Peyer's patch (tissue), 4 donors: ENCODE measurements at places on chromosomes 13 and 19. TPM values are rescaled to one million over a fixed set of nuclear protein-coding genes. Genes with fewer than 3 reads are reported as not detected.
A peak's percentile ranks its signal among the peaks of the same experiment; 100 is the strongest.

- no peak for DNase-seq
These were observed 674.9 kb downstream of the OLFM4 start for GRCh38 chr13:53703371-53704080.

DNA sequence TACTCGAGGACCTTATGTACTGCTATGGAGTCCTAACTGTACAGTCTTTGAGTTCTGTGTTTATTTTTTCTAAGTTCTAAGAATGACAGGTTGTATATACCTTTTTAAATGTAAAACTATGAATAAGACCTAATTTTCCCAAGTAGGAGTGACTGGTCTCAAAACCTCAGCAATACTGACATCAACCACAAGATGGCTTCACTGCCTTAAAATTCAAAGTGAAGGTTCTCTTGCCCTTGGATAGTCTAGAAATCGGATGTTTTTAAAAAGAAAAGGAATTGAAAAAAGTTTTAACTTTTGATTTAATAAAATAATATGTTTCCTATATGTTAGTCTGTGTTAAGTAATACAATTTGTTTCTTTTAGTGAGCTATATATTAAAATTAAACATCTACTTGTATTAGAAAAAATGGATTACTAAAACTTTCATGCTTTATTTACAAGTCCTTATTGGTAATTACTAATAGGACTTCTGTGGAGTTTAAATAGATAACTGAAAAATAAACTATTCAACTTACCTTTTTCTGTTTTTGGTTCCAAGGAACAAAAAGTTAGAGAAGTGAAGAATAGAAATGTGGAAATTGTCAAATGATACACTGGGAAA is 52.0 kb downstream of the TDRD3 start:
- no peak for DNase-seq

SLC10A2 gene
- total RNA-seq = 278 TPM

DNA sequence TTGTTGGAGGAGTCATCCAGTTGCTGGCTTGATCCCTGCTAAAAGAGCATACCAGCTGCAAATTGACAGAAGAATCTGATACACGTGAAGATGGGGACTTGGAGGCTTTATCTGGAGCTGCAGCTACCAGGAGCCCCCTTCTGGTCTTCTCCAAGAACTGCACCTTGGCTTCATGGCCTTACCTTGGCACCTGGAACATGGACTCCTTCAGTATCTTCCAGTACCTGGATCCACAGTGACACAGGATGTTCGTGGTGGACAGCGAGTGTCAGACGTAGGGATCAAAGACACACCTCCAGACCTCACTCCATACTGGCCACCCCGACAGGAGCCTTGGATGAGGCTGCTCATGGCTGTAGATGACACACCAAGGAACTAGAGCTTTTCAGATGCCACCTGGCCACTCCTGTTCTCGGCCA is 9.9 kb upstream of the ACSBG2 start:
- peak; percentile 87 for DNase-seq

TYROBP gene
- total RNA-seq = 56.1 TPM

AP2S1 gene
- total RNA-seq = 57.4 TPM

- no peak for DNase-seq
These were observed 813.4 kb downstream of the SLITRK6 start for GRCh38 chr13:84985860-84986259.

- no peak for DNase-seq
These were observed 241.4 kb downstream of the ENOX1 start for GRCh38 chr13:43545317-43545874.

DNA sequence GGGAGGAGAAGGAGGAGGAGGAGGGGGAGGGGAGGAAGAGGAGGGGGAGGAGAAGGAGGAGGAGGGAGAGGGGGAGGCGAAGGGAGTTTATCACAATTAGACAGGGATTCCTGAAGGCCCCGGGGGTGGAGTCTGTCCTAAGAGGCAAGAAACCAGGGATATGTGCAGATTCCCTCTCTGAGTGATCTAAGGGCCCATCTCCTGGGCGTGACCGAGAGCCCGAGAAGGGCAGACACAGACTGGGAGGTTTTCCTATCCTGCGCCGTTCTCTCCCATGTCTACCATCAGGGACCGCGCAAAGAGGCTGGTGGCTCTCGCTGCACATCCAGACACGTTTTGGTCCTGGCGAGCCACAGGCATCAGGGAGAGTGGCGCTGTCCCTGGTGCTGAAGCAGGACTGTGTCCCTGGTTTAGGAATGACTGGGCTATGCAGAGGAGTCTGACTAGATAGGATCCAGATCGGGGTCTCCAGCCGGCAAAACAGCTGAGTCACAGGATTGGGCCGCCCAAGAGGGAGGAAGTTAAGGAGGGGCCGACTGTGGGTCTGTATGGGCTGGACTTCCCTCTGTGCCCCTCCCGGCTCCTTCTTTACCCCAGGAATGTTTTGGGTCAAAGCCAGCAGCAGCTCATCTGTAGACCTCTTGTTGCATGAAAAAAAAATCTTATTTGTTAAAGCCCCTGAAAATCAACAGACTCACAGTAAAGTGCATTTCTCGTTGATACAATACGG is 17.9 kb upstream of the ZNF175 start:
- peak; percentile 61 for DNase-seq

KLK12 gene
- 4.7 TPM for total RNA-seq

RFX2 gene
- total RNA-seq = 13.2 TPM

NUP58 gene
- total RNA-seq = 40.1 TPM

DNA sequence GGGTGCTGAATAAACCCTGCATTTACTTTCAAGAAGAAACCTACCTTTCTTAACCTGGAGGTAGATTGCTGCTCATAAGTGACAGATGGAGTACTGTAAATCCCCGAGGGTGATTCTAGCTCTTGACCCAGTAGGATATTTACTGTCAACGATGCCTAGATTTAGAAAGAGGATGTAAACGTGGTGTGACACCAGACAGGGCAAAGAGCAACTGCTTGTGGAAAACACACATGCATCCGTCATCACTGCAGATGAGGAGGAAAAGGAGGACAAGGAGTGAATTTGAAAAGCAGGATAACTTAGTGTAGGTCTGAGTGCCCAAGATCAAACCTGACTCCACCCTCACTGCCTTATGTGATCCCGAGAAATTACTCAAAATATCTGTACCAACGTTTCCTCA is 9.8 kb upstream of the CLN5 start:
- DNase-seq = no peak

DNA sequence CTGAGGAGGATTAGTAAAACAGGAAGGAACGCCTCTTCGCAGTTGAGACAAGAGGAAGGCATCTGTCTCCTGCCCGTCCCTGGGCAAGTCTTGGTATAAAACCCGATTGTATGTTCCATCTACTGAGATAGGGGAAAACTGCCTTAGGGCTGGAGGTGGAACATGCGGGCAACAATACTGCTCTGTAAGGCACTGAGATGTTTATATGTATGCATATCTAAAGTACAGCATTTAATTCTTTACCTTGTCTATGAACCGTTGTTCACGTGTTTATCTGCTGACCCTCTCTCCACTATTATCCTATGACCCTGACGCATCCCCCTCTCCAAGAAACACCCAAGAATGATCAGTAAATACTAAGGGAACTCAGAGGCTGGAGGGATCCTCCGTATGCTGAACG is 722 bp upstream of the TIMM50 start:
- DNase-seq = no peak

DNA sequence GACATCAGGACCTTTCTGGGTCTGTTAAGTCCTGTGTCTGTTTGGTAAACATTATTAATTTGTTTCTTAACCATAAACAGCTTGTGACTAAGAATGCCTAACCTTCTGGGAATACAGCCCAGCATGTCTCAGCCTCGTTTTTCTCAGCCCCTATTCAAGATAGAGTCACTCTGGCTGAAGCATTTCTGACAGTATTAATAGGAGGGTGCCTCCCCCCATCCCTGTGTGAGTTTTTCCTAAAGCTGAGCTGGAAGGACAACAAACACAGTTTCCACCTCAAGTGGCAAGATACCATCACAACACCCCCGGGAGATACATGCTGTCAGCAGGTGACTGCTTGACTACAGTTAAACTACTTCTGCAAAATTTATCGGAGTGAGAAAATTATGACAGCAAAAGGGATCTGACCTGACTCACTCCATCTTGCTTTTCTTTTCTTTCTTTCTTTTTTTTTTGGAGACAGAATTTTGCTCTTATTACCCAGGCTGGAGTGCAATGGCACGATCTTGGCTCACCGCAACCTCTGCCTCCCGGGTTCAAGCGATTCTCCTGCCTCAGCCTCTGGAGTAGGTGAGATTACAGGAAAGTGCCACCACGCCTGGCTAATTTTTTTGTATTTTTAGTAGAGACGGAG is 59.3 kb upstream of the ABCC4 start:
- DNase-seq = no peak

SIGLEC7 gene
- not detected for total RNA-seq

GRCh38 chr13:83657281-83657680 is 225.0 kb downstream of the SLITRK1 start:
- DNase-seq = no peak

- DNase-seq = peak; percentile 79
These were observed 12.7 kb downstream of the ARHGAP45 start for GRCh38 chr19:1079566-1080111.

LEUTX gene
- not detected for total RNA-seq

DNA sequence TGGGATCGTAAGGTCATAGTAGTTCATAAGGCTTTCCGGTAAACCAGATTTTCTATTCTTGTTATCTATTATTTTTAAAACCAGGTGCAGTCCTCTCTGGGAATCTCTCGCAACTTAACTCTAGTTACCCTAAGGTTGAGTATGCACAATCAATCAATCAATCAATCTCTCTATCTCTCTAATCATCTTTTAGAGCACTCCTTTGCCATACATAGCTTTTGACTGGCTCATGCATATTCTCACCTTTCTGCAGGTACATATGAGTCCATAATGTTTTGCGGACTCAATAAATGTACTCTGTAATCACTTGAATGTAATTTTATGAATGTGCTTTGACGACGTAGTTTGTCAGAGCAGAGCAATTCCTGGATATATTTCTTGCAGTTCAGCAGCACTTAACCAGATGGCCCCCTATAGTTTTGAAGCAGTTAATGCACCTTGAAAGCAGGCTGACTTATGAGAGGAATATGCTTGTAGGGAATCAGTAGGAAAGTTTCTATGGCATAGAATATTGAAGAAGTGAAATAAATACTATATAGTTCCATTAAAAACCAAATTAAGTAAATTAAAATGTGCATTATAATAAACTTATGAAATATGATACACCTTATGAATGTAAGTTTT is 524.7 kb downstream of the GPC5 start:
- no peak for DNase-seq

DNA sequence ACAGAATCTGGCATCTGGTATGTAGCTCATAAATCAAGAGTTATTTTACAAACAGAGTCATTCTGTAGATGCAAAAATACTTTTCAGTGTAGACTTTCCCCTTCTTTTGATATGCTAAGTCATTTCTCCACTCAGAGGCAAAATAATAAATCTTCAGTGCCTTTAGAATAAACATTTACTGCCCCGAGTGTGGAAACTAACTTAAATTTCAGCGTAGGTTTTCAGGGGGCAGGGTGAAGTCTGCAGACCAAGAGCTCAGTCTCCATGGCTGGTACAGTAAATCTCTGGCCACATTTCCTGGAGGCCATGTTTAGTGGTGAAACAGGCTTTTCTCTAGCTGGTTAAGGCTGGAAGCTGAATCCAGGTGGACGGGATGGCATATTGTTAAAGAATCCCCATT is 13.1 kb upstream of the ADPRHL1 start:
- no peak for DNase-seq

SELENOV gene
- not detected for total RNA-seq

DNA sequence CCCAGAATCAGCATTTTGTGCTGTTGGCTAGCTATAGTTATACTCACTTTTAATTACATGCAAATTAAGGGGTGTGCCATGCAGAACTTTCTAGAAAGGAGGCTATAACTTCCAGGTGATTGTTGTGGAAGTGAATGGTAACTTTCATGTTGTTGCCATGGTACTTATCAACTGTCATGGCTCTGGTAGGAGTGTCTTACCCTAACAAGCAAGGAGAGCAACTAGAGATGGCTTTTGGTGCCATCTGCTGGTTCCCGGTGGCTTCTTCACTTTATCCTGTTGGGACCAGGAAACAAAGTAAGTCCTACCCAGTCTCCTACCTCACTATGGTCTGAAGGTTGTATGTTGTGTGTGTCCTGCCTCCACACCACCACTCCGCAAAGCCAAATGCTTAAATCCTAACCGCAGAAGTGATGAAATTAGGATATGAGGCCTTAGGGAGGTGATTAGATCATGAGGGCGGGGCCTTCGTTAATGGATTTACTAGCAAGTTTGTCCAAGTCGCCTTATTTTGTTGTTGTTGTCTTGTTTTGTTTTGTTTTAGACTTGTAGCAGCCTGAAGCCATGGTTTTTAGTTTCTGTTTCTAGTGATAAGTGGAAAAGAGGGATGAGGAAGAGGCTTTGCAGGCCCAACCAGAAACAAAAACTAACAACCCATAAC is 22.6 kb downstream of the FBXL12 start:
- DNase-seq = peak; percentile 82

DNA sequence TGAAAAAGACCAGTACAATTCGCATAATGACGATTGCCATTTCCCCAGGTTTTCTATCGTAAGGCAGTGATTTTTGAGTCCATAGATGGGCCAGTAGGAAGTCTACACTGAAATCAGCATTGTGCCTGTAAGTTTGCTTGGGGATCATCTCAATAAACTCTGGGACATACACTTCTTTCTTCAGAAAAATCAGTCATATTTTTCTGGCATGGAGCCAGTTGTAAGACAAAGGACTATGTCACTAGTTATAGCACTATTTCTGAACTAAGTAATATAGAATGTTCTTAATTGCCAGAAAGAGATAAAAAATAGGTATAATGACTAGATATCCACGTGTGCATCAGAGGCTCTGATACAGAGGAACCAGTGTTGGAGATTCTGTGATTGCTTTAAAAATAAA is 243.5 kb downstream of the LMO7 start:
- no peak for DNase-seq

- DNase-seq = no peak
These were observed 12.4 kb downstream of the VSTM2B start for GRCh38 chr19:29538146-29538545.

MBD3L3 gene
- not detected for total RNA-seq

DNA sequence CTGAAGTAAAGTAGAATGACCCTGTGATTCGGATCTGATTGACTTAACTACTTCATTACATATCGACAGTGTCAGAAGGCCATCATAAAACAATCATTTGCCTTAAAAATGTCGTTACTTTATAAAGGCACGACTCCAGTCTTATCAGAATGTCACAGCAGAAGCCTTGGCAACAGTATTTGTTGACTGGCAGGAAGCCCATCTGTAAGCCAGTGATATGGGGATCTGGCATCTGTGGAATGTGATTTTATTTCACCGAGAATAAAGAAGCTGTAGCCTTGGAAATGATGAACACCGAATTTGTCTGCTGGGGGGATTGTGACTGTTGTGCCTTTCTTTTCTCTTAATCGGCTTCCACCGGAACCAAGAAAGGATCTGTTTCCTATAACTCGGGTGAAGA is 362.5 kb downstream of the TDRD3 start:
- no peak for DNase-seq

DNA sequence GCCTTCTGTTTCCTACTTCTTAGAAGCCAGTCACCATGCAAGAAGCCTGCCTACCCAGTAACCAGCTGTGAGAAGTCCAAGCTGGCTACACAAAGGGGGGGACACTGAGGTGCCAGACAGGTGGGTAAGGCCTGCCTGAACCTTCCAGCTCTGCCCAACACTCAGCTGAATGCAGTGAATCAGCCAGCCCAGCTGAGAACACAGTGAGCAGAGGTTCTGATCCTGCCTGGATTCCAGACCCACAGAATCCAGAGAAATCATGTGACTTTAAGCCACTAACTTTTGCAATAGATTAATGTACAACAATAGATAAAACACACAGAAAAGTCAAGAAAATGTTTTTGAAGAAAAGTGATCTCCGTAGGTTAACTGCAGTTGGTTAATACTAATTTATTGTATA is 151.7 kb downstream of the EFNB2 start:
- no peak for DNase-seq
